ENCODE measurements at places on chromosomes 6 and 20.

- no peak for DNase-seq
These were observed 132.3 kb downstream of the ARHGAP18 start for GRCh38 chr6:129577691-129578090.

DNA sequence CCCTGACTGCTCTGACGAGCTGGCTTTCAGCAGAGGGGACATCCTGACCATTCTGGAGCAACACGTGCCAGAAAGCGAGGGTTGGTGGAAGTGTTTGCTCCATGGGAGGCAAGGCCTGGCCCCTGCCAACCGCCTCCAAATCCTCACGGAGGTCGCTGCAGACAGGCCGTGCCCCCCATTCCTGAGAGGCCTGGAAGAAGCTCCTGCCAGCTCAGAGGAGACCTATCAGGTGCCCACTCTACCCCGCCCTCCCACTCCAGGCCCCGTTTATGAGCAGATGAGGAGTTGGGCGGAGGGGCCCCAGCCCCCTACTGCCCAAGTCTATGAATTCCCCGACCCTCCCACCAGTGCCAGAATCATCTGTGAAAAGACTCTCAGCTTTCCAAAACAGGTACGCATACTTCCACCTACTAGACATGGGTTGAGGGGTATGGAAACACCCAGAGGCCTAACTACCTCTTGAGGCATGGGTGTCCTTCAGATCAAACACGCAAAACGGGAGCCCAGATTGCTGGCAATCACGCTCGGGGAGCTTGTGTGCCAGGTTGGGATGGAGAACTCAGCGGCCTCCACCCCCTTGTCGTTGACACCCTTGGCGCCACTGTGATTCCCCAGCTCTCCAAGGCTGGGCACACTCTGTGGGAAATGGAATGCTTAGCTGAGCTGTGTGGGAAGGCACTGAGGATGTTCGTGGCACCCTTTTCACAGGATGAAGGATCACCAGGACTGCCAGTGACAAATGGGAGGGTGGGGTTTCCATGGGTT is 25.3 kb downstream of the CASS4 start:
- DNase-seq: no peak

DNA sequence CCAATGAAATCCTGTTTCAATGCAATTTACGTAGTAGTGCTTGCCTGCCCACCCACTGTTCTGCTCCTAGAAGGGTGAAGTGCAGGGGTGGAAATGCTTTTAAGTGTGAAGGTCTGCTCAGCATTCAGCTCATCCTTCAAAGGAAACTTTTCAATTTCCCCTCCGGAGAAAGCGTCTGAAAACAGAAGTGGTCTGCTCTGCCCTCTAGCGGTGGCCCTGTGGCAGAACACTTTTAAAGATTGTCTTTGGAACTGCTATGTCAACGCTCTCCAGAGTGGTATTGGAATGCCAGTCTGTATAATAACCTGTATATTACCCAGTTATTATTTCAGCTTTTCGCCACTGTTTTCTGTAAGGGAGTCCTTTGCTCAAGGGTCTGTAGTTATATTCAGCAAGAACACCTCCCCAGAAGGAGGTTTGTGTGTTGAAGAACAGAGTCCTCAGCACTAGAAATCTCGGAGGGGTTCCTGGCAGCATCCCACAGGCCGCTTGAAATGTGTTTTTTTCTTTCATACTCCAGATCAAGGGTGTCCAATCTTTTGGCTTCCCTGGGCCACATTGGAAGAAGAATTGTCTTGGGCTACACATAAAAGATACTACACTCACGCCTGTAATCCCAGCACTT is 63.1 kb upstream of the KLHL31 start:
- DNase-seq: peak; percentile 45

GRCh38 chr6:36758516-36759147 is 61.0 kb downstream of the RAB44 start:
- no peak for DNase-seq

DNA sequence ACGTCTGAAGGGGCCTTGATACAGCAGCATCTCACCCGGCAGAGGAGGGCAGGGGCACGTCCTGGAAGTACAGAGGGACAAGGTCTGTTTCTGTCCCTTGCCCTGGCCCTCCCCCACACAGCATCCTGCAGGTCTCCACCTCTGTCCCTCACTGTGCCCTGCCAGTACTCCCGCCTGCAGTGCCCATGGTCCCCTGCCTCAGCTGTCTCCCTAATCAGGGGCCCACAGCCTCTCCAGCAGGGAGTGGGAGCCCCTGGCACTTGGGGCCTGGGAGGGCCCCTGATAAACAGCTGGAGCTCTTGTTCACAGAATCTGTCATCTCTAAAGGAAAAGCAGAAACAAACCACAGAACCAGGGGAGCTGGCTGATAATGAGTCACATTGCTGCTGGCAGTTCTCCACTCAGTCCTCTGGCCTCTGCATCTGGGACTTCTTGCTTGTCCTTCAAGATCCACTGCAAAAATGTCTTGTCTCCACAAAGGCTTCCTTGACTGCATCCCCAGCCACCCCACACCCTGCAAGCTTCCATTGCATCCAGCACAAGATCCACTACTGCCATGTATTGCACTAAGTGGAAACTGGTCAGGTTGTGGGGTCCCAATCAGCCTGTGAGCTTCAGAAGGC is 33.2 kb upstream of the TAF8 start:
- DNase-seq: peak; percentile 65

GRCh38 chr20:37941992-37942391 is 39.1 kb downstream of the VSTM2L start:
- no peak for DNase-seq

DNA sequence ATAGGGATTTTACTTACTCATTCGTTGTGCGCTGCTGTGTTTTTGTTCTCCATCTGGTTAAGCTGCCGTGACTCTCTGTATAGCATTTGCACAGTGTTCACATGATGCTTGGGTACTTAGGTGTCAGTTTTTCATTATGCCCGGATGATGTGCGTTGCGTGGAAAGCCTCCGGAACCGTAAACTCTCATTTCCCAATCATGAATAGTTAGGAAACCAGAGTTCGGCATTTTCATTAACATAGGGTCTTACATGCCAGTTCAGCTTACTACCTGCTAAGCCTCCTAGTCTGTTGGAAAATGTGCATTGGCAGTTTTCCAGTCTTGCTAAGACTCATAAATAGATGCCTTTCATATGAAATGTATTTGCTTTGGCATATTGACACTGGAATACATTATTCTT is 483.4 kb upstream of the FLRT3 start:
- no peak for DNase-seq

DNA sequence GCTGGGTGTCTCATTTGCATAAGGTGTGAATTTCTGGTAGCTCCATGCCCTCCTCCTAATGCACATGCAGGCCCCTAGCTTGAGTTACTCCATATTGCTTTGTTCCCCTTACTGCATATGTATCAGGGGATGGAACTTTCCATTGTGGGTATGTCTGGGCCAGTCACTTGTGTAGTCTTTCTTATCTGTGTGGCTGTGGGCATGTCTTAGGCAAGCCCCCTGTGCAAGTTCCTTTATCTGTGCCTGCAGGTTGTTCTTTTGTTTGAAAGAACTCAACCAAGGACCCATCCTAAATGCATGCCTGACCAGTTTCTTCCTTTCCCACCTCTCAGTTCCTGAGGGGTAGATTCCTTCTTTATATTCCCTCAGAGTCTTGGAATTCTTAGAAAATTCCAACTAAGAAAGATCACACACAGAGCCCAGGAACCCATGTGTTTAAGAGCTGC is 23.6 kb downstream of the MBOAT1 start:
- no peak for DNase-seq

DNA sequence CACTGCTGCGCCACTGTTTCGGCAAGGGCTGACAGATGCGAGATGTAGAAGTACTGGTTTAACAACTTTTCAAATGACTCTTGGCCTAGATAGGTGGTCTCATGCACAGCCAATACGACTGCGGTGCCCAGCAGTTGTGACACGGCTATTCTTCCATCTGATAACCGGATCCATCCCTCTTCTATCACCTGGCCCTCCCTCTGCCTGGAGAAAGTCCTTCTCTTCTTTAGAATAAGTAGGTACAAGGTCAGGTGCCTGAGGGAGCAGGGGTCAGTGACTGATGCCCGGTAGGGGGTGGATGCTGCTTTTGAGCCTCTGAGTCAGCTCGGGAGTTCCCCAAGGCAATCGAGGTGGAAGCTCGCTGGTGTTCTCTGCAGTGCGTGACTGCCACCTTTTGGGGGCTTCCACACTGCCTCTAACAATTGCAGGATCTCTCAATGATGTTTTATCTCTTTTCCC is 166.8 kb upstream of the GRIK2 start:
- no peak for DNase-seq

DNA sequence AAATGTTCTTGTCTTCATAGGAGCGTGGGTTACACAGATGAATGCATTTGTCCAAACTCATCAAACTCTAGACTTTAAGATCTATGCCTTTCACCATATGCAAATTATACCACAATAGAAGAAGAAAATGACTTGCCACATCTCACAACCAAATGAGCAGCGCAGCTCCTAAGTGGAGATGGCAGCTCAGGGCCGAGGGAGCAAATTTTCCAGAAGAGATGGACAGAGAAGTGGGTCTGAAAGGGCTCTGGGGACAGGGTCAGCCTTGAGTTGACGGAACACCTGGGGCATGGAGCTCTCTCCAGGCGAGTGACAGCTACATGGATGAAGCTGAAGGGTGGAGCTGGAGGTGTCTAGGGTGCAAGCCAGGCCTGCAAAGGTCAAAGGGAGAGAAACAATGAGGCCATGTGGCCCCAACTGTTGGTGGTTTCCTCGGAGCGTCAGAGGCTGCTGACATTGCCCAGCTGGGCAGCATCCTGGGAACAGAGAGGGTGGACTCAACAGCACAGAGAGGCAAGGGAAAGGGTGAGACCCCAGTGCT is 228.3 kb downstream of the NRN1 start:
- DNase-seq: no peak

- peak; percentile 43 for DNase-seq
These were observed 3.9 kb downstream of the RAB22A start for GRCh38 chr20:58313396-58313795.

DNA sequence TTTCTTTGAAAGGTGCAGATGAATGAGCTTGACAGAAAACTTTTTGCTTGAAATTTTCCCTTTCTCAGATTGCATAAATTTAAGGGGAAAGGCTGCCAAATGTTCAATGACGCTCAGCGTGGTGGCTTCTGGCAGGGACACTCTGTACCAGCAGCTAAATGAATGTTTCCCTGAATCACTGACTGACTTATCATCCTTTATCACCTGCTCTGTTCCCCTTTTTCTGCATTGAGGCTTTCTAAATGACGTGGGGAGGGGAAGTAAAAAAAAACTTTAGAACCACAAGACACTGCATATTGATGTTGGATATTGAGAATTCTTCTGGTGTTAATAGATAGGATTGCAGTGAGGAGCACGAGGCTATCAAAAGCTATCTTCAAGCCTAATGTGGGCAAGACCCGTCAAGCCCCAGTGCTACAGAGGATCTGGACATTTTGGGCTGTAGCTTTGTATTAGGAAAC is 46.9 kb upstream of the ENPP5 start:
- peak; percentile 53 for DNase-seq

DNA sequence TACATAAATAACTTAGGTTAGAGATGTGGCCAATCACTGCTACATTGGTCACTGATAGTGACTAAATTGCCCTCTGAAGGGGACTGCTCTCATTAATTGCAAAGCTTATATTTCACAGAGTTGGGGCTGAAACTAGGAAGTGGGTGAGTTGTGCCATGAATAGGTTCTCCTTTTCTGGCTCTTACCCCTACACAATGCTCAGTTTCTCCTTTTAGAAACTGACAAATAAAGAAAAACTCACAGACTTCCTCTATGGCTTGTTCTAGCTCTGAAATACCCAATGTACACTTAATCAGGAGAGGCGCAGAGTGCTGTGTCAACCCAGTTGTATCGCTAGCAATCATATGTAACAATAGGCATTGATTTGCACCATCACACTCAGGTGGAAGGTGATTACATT is 41.2 kb upstream of the PROKR2 start:
- peak; percentile 91 for DNase-seq

- peak; percentile 83 for DNase-seq
These were observed 118.9 kb downstream of the QKI start for GRCh38 chr6:163533443-163533842.

DNA sequence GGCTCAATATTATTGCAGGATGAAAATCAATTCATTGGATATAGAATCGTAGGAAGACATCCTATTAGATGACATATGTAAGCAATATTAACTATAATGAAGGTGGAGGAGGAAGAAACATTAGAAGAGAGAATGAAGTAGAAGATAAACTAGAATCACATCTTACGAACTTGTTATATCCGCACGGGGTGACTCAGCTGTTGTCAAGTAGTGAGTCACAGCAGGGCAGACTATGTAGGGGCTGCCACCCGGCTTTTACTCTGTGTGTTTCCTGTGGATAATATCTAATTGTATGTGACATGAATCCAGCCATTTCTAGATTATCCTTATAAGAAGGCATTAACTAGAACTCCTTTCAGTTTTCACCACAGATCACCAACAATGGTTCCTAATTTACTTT is 520.2 kb downstream of the DOK5 start:
- no peak for DNase-seq

- DNase-seq: peak; percentile 63
These were observed 43.1 kb downstream of the CD109 start for GRCh38 chr6:73739096-73739495.

DNA sequence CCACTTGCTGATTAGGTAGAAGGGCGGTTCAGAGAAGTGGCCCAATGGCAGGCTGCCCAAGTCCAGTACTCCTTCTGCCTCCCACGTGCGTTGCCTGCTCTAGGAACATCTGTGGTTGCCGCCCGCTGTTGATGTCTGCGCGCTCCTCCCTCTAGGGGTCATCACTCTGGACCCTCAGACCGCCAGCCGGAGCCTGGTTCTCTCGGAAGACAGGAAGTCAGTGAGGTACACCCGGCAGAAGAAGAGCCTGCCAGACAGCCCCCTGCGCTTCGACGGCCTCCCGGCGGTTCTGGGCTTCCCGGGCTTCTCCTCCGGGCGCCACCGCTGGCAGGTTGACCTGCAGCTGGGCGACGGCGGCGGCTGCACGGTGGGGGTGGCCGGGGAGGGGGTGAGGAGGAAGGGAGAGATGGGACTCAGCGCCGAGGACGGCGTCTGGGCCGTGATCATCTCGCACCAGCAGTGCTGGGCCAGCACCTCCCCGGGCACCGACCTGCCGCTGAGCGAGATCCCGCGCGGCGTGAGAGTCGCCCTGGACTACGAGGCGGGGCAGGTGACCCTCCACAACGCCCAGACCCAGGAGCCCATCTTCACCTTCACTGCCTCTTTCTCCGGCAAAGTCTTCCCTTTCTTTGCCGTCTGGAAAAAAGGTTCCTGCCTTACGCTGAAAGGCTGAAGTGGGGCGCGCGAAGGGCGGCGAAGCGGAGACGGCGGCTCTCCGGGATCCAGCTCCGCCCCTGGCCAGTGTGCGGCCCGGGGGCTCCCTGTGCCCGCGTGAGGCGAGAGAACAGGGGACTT is 8.5 kb downstream of the TRIM15 start:
- DNase-seq: no peak

- no peak for DNase-seq
These were observed 311.8 kb downstream of the CD83 start for GRCh38 chr6:14429396-14429795.

DNA sequence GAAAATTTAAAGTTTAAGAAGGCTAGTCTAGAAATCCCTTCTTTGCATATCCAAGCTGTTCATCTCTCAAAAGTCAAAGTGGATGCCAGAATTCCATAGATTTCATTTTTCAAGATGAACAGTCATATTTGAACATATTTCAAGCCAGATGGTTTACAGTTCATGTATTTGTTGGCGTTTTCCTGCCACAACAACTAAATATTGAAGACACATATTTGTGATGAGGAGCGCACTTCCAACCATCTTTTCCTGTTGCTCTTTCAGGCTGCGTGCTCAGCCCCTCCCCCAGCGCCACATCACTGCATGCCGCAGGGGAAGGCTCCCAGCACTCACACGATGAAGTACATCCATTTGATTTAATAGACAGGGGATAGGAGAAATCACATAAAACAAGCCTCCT is 5.9 kb upstream of the NOX3 start:
- no peak for DNase-seq

- DNase-seq: peak; percentile 60
These were observed 6.8 kb upstream of the MRPS10 start for GRCh38 chr6:42224222-42225028.

Data from inflammatory macrophage treated with lipopolysaccharide for 4 hours (primary cell).